ENCODE measurements at places on chromosomes 3 and 15. TPM values are rescaled to one million over a fixed set of nuclear protein-coding genes. Genes with fewer than 3 reads are reported as not detected.

The DPPA2 gene
- not detected for total RNA-seq

The IMPDH2 gene
- 112 TPM for total RNA-seq

The MYH15 gene
- total RNA-seq = 0.19 TPM

DNA sequence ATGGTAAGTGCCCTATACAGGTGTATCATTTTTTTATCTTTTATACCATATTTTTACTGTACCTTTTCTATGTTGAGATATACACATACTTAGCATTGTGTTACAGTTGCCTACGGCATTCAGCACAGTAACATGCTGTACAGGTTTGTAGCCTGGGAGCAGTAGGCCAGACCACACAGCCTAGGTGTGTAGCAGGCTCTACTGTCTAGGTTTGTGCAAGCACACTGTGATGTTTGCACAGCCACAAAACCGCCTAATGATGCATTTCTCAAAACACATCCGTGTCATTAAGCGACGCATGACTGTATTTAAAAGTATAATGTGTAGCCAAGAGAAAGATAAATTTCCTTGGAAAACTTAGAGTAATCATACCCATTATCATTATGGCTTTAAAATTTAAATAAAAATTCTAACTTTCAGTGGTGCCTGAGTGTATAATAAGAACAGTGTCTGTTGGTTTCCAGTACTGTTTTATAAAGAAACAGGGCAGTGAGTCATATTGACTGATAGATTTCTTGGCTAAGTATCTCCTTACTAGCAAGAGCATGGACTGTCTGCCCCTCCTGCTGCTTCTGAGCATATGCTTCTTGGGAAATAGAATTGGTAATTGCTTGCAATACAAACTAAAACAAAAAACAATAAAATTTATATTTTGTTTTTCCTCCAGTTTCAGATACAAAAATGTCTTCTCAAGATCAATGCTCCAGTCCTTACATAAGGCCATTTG, 18.3 kb downstream of the CALML4 start:
- no peak for DNase-seq

DNA sequence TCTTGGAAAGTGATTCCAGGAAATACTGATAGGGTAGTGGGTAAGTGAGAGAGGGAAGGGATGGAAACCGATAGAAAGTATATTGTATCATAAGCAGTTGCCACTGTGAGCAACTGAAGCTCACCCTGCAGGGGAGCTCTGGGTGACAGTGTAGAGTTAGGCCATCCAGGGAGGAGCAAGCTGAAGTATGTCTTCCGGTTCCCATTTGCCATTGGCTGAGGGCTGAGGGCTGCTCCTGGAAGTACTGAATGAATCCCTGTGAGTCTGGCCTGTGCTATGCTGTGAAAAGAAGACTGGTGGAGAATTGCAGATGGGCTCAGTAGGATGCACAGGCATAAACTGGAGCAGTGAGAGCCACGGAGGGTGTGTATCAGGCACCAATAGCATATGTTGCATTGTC, 348.3 kb downstream of the MFSD1 start:
- no peak for DNase-seq

DNA sequence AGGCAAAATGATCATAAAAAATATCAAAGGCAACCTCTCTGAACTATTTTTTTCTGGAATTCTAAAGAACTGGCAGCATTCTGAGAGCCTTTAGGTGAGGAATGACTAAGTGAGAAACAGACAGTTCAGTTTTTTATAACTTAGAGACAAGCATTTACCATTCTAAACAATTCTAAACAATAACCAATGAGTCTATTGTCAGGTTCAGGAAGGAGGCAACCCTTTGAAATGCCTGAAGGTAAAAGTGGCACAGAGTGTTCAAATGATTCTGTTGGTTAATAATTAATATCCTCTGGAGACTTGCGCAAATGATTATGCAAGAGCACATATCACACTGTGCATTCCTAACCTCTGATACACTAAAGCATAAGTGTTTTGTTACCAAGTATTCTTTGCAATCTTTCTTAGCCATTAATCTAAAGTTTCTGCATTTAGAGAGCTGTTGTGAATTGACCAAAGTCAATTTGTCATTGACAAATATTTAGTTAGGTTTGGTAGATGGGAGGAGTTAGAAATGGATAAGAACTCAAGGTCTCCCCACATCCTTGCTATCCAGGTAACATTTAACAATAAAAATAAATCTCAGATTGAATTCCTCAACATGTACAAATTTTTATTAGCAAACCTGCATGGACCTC, 9.2 kb upstream of the TGFBR2 start:
- DNase-seq = no peak

DNA sequence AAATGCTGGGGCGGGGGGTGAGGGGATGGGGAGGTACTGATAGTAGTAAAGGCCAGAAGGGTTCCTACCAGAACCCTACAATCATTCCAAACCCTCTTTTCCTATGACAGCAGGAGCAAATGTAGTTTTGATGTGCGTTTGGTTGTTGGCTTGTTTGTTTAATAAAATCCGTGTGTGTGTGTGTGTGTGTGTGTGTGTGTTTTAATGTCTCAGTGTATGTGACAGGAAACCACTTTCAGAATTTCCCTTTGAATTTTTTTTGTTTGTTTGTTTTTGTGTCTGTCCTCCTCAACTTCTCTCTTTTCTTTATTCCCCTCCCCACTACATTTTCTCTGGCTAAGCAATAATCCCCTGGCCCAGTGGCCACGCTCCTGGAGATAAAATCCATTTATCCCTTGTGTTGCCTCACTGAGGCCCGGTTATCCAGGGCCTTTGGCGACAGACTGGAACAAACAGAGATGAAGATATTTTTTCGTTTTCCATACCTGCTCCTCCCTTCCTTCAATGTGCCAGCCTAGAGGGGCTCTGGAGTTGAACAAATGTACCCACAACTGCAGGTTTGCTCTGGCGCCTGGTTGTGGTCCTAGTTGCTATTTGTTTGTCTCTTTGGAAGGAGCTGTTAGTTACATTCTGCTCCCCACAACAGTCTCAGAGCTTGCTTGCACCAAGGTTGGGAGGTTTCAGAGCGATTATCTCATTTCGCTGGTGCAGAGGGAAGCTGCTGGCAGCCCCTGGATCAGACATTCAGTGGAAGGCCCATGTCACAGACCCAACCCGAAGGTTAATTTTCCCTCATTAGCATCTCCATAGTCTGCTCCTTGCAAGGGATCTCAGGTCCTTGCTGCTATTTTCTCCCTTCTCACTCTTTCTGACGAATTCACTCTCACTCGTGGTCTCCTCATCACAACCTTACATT, 17.9 kb downstream of the NR2F2 start:
- no peak for DNase-seq

- no peak for DNase-seq
Measured at GRCh38 chr15:77059786-77060361, 11.0 kb downstream of the TSPAN3 start.

DNA sequence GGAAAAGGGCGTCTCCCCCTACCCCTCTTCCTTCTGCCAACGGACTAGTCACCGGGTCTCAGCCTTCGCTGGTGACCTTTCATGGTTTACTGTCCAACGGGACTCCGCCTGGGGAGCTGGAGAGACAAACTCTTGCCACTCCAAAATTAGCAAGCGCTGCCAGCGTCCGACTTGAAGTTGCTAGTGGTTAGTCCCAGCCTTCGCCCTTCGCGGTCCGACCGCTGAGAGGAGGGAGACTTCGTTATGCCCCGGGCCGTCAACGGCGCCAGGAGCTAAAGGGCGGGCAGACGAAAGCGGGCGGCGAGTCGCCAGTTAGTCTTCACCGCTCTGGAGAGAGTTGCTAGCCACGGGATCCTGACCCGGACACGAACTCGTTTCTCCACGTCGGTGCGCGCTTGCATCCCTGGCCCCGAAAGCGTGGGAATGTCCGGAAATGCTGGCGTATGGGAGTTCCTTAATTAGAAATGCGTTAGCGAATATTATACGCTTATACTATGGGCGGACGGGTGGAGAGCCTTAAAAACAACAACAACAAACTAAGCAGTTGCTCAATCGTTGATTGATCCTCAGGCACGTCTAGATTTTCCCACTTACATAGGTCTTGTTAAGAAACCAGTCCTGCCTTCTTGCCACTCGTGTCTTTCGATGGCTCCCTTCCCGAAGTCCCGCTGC, 716 bp downstream of the SMC4 start:
- peak; percentile 90 for DNase-seq
